Lower lobe of right lung (tissue), 2 donors: ENCODE measurements at places on chromosomes 5 and 9.

DNA sequence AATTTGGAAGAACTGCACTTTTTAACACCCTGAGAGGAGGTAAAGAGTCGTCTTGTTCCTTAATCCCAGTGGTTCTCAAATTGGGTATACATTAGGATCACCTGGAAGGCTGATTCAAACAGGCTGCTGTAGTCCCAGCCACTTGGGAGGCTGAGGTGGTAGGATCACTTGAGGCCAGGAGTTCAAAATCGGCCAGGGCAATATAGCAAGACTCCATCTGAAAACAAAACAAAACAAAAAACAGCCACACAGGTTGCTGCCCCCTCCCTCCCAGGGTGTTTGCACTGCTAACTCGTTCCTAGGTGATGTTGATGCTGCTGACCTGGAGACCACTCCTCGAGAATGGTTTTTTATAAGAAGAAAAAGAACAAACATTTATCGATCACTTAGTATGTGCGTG lies 1.5 kb upstream of the TBC1D9B start:
- no peak for DNase-seq

GRCh38 chr5:139137697-139138096 lies 60.5 kb downstream of the SIL1 start:
- DNase-seq = no peak

DNA sequence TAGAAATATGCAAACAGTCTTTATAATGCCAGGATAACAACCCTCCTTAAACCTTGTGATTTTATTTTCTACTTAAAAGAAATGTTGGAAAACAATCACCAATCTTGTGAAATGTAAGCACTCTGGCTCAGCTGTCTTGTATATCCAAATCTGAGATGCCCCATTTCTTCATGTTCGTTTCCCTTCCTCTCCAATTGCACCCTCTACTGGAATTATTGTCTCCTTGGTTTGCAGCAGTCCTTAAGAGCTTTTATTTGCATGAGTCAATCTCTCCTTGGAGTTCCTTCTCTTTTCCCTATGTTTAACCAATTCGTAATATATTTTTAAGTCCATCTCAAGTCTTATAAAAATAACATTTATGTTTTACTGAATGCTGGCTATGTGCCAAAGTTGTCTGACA lies 362.0 kb upstream of the CDH10 start:
- DNase-seq = no peak

- DNase-seq = no peak
These were observed 96.9 kb upstream of the FSTL4 start for GRCh38 chr5:133709209-133709725.

GRCh38 chr5:169695919-169696490 lies 58.9 kb downstream of the DOCK2 start:
- no peak for DNase-seq

DNA sequence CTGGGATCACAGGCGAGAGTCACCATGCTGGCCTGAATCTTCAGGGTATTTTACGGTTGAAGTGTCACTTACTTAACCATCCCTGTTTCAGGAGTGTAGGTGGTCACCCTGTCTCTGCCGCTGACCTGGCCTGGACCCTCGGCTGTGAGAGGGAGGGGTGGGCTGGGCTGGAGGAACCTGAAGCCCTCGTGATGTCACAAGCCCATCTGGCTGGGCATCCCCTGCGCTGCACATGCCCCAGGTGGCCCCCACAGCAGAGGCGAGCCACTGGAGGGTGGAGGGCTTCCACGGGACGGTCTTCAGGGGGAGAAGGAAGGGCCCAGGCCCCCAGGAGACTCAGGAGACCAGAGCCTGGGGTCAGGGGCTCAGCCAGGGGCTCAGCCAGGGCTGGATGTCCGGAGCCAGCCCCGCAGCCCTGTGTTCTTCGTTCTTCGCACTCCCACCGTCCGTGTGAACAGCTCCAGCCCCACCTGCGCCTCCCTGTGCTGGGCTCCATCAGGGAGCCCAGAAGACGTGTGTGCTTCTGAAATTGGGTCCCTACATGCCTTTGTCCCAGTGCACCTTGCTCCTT lies 7.6 kb upstream of the AHRR start:
- DNase-seq = no peak

DNA sequence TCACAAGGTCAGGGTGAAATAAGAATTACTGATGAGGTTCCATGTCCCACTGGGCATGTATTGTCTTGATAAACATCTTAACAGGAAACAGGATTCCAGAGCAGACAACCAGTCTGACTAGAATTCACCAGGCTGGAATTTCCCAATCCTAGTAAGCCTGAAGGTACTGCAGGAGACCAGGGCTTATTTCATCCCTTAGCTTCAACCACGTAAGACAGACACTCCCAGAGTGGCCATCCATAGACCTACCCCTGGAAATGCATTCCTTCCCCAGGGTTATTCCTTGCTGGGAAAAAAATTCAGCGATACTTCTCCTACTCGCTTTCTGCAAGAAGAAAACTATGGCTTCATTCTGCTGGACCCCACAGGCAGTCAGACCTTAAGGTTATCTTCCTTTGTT lies 785.4 kb downstream of the NR2F1-AS1 start:
- DNase-seq = no peak

DNA sequence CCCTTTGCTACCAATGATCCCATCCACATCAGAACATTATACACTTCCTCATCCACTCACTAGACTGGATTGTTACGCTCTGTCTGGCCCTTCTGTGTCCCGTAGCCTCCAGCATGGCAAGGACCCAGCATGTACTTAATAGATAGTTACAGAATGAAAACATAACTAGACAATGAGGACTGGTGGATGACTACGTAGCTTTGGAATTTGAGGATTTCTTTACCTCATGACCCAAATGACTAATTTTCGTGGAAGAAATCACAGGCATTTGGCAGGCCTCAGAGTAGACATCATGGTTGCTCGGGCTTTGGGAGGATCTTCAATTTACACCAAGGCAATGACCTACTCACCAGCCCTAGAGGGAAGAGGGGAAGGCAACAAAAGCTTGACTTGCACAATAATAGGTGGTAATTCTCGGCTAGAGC lies 299.8 kb downstream of the TLE1 start:
- DNase-seq = no peak

DNA sequence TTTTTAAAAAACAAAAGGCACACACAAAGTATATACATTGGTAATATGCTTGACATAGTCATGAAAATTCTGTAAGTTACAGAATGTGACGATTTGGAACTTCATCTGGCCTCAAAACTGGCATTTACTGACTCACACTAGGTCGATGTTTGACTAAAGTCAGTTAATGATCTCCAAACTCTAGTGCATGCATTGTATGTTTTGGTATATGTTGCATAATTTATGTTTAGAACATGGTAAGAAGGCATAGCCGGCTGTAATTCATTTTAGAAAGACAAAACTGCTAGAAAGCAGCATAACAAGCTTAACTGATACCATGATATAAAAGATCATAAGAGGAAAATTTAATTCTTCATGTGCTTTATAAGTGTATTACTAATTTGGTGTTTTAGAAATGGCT lies 58.6 kb upstream of the RICTOR start:
- DNase-seq = no peak

DNA sequence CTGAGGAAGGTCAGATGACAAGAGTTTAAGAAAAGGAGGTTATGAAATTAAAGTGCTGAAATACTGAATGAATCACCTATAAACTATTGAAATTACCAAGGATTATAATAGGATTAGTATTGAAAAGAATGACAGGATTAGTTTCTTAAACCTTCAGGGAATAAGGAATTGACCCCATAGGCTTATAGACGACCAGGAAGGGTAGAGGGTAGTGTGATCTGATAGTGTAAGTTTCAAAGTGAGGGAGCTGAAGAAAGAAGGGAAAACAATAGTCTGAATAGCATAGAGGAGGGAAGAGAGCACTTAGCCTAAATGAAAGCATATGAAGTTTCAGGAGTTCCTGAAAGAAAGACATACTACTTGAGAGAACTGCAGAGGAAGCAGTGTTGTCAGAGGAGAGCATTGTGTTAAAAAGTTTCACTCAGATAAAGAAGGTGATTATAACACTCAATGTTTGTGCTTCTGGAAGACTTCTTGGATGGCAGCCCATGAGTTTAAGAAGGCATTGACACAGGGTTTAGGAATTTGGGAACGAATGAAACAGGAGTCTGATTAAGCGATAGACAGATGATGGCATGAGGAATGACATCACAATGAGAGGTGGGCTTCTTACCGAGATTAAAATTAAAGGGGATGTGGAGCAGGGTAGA lies 557.9 kb upstream of the GRAMD2B start:
- DNase-seq = no peak

DNA sequence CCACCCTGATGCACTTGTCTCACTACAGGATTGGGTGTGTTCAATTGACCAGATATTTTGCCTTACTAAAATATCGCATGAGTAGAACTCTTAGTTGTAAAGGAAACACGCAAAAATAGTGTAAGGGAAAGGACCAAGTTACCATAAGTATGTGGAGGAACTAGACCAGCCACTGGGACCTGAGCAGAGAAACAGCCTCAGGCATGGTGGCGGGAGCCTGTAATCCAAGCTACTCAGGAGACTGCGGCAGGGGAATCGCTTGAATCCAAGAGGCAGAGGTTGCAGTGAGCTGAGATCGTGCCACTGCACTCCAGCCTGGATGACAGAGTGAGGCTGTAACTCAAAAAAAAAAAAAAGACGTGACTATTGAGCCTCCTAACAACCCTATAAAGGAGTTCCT lies 117.9 kb upstream of the SPATA31C2 start:
- DNase-seq = no peak

GRCh38 chr5:116573702-116574366 lies 789 bp downstream of the SEMA6A start:
- peak; percentile 47 for DNase-seq
